ENCODE measurements at places on chromosomes 7 and 10.

- peak; percentile 40 for DNase-seq
Measured at GRCh38 chr7:4136036-4136435, 546.1 kb upstream of the FOXK1 start.

DNA sequence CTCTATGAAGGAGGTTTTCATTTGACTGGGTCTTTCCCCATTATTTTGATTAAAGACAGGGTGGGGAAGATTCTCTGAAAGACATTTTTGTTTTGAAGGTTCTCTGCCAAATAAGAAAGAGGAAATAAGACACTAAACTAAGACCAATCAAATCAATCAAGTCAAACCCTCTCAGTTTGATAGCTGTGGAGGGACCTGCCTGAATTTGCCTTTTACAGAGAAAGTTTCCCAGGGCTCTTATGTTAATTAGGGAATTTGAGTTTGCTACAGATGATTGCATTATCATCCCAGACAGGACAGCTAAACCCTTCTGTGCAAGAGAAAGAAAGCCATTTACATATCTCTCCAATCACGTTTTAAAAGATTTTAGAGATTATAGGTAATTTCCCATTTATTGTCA lies 80.0 kb downstream of the CSTF2T start:
- no peak for DNase-seq

DNA sequence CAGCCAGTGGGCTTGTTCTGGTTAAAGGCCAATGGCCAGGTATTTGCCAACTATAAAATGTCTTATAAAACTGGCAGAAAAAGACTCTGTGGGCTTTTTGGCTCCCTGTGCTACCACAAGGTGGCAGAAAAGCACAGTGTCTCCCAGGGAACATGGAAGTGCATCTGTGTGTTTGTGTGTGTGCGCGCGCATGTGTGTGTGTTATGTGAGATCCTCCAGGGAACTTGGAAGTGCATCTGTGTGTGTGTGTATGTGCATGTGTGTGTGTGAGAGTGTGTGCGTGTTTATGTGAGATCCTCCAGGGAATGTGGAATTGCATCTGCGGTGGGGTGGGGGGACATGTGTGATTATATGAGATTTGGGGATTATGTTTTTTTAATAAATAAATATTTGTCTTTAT lies 30.2 kb upstream of the ABI1 start:
- no peak for DNase-seq

- no peak for DNase-seq
Measured at GRCh38 chr10:61628875-61629513, 33.7 kb upstream of the CABCOCO1 start.

- peak; percentile 82 for DNase-seq
Measured at GRCh38 chr7:37284805-37285231, 163.8 kb downstream of the ELMO1 start.

DNA sequence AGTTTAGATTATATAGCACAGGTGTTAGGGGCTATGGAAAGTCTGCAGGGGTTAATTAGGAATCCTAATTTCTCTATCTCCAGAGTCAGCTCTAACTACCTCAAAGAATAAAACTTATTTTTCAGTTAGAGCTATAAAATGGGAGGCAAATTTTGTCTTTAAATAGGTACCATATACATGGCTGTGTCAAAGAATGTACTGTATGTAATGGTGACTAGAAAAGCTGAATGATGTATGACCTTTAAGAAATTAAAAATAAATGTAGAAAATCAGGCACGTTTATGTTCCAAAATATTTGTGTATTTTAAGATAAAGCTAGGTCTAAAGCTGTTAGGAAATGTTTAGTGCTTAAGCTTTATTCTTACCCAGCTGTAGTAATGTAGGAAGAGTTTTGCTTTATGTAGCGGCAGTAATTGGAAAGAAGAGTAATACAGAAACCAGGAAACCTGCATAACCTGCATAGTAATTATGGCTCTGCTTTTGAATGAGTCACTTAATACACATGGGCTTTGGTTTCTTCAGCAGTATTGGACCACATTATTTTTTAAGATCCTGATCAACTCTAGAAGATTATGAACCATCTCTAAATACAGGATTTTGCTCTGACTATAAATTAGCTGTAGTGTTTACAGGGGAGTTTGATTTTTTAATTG lies 85.0 kb downstream of the KMT2E start:
- no peak for DNase-seq

GRCh38 chr10:55782181-55782580 lies 578.9 kb downstream of the ZWINT start:
- no peak for DNase-seq

GRCh38 chr10:74300666-74301065 lies 149.6 kb downstream of the ADK start:
- DNase-seq: no peak

DNA sequence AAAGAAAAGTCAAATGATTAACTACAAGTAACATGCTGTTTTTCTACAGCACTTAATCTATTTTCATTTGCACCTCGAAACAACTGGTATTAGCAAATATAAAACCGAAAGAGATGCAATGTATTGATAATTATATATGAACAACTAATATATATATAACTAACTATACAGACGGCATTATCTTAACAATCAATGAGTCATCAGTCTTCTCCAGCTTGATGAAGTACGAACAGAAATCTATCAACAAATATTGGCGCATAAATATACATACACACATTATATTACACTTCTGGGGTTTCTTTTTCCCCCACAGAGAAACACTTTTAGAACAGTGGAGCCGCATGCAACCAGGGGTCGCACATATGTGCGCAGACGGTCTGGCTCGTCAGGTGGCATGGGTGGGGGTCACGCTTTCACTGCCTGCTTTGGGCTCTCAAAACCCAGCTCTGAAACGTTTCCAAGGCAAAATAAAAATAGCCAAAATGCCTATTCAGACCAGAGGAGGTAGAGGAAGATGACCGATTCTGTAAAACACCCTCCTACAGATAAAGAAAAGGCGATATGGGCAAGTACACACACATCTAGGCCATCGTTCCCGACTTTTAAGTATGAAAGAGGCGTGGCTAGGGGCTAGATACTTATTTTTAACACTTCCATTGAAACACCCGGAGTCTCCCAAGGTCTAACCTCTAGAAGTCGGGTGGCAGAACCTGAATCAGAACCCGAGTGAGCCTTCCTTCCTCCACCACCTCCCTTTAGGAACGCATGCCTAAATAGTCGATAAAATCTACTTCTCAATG lies 1.7 kb downstream of the ARHGAP12 start:
- no peak for DNase-seq

- DNase-seq: no peak
Measured at GRCh38 chr7:129438839-129439651, 4.8 kb downstream of the STRIP2 start.

DNA sequence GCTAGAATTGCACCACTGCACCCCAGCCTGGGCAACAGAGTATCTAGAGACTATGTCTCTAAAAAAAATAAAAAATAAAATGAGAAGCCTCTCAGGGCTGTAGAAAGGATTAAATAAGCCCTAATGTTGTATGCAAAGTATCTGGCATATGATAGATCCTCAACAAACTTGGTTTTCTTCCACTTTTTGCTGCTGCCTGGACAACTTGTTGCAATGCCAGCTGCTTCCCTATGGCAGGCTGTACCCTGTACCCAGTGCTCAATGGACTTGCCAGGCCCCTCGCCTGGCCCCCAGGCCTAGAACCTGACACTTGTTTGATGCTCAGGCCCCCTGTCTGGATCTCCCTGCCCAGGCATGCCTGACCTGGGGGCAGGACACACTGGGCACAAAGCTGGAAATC lies 28.5 kb upstream of the CDH23 start:
- no peak for DNase-seq

DNA sequence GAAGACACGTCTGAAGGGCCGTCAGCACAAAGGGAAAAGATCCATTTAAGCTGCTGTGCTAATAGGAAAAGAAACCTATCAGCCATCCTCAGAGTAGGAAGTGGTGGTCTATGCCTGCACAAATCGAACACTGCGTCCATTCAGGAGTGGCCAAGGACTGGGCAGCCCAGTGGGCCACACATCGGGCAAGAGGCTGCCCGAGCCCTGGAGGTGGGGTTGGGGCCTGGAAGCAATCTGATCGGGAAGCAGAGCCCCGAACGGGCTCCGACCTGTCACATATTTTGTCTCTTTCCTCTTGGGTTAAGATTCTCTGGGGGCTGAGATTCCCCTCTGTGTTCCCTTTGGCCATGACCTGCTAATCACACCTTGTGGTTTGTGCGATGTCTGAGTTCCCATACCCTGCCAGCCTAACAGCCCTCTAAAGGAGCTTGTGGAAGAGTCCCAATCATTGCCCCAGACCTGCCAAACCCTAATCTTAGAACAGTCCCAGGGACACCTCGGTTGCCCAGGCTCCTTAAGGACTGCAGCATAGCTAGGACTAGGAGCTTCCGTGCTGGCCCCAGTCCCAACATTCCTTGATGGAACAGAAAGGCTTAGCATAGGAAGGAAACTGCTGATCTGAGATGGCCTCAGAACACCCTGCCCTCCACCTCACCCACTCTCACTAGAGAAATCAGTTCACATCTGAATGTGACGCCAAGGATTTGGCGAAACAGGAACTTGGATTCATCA lies 77.9 kb upstream of the SAMD8 start:
- no peak for DNase-seq

- no peak for DNase-seq
Measured at GRCh38 chr10:21368022-21368582, 157.4 kb downstream of the SKIDA1 start.

GRCh38 chr7:33070277-33070676 lies 7.7 kb upstream of the NT5C3A start:
- DNase-seq: no peak

GRCh38 chr7:600149-601035 lies 80.7 kb upstream of the PDGFA start:
- DNase-seq: peak; percentile 88

DNA sequence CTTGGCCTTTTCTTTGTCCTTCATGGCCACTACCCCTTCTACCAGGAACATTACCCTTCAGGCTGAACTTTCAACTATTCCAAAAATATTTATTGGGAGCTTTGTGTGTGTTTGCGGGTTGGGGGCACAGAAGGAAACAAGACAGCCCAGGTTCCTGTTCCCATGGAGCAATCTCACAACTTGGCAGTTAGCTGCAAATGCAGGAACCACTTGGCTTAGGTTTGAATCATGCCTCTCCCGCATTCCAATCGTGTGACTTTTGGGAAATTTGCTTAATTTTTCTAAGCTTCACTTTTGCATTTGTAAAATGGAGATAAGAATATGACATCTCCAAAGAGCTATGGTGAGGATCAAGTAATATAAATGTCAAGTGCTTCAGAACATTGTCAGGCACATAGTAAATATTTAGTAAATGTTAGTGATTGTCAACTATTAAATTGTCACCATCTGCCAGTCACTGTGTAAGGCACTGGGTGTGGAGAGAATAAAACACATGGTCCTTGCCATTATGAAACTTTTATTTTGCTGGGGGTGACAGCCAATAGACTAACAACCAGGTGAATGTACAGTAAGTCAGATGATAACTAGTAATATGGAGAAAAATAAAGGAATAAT lies 277.1 kb downstream of the SNX13 start:
- no peak for DNase-seq

DNA sequence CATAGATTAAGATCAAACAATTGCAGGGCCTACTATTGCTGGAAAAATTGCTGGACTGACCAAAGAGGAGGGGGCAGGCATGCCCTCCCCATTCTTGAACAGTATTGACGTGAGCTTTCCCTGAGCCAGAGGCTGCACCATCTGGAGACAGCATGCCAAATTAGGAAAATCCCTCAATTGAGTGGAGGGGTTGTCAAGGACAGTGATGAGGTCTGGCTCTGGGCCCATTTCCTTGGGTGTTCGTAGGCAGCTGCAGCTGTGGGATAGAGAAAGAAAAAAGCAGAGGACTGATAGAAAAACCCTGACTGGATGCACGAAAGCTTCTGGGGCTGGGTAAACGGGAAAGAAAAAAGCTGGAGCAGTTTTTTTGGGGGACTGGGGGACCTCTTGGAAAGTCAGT lies 22.8 kb upstream of the ORC5 start:
- DNase-seq: no peak

- DNase-seq: no peak
Measured at GRCh38 chr7:130909161-130909836, 175.3 kb upstream of the KLF14 start.

GRCh38 chr10:31578181-31578852 lies 259.3 kb downstream of the ZEB1 start:
- no peak for DNase-seq

DNA sequence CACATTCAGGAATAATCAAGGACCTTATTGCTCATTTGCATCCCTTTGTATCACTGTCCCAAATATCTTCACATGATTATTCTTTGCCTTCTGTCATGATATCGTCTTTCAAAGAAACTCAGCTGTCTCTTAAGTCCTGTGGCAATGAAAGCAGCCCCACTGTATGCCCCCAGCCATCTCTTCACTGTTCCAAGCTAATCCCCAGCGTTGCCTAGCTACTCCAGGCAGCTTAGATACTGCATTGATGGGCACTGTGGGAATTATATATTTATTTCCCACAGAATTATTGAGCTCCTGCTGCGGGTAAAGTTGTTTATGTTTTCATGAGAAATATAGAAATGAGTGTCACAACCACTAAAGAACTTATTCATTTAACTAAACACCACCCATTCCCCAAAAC lies 38.8 kb downstream of the SND1 start:
- DNase-seq: no peak

- no peak for DNase-seq
Measured at GRCh38 chr10:2019803-2020202, 282.5 kb upstream of the ADARB2 start.

DNA sequence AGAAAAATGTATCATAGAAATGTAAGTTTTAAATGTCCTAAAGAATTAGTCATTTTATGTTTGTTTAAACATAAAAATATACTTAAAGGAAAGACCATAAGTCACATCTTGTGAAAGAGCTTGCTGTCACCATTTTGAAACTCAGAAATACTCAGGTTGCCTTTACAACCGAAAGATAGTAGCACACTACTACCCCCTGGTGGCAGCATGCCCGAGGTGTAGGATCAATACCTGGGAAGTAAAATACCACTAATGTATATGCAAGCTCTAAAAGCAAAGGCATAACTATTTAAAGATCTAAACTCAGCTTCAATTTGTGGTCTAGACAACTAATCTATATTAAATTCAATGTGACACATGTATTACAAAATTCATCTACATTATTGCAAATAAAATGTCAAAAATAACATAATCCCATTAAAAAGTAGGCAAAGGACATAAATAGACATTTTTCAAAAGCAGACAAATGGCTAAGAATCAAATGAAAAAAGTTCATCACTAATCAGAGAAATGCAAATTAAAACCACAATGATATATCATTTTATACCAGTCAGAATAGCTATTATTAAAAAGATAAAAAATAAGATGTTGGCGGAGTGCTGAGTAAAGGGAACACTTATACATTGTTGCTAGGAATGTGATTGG lies 47.7 kb upstream of the FGL2 start:
- no peak for DNase-seq

- DNase-seq: no peak
Measured at GRCh38 chr7:116249969-116250553, 39.7 kb downstream of the TES start.

- DNase-seq: no peak
Measured at GRCh38 chr7:139054101-139054500, 18.3 kb upstream of the ZC3HAV1L start.

- no peak for DNase-seq
Measured at GRCh38 chr7:25485026-25485425, 256.7 kb upstream of the NPVF start.

Measured in tibial artery (tissue), 4 donors.